ENCODE measurements at places on chromosomes 2 and 18.

- DNase-seq: no peak
Measured at GRCh38 chr2:203394519-203395227, 66.5 kb downstream of the ABI2 start.

DNA sequence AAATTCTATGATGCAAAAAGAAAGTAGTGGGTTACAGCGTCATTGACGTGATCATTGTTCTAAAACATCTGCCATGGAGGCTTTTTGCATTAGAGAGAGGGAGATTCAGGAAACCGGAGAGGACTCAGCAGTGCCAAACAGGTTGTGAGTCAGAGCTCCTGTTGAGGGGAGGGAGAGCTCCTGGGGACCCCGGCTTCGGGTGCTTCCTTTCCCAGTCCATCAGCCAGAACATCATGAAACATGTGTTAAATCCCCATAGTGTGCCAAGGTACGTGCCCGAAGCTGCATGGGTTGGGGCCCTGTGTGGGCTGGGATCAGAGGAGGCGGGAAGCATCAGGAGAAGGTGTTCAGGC lies 791 bp upstream of the CYRIA start:
- DNase-seq: no peak

DNA sequence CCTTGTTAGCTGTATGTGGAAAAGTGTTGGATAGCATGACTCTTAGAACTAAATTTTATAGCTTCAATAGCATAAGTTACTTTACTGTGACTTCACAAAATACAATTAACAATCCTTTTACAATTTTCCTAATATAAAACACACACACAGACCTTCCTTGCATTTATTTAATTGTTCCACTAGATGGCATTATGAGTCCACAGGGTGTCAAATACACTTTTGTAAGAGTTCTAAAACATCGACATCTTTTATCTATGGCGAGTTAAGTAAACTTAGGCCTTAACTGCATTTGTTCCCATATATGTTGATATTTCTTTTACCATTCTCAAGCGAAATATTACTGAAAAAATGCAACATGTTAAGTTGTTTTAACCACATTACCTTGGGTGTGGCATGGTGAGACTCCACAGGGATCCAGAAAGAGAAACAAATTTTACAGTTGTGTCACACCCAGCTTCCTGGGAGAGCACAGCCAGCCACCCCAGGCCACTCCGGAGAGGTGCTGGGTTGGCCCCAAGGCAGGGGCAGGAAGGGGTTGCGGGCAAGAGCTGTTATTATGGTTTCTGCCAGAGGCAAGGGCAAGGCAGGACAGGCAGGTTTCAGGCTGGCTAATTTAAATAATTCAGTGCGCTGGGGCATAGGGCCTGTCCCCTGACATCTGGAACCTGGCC lies 312.4 kb upstream of the MC4R start:
- DNase-seq: no peak

- DNase-seq: no peak
Measured at GRCh38 chr18:23106575-23106974, 28.7 kb upstream of the CABLES1 start.

- no peak for DNase-seq
Measured at GRCh38 chr2:12090590-12090989, 344.2 kb downstream of the LPIN1 start.

Measured in stimulated activated CD4-positive, alpha-beta T cell treated with anti-CD3 and anti-CD28 coated beads, TNF-alpha, amount 100 ng/mL, for 4 hours (primary cell).